ENCODE measurements at places on chromosomes 3 and 15.

- DNase-seq = no peak
Observed at GRCh38 chr15:90599116-90599515, 69.4 kb downstream of the CRTC3 start.

DNA sequence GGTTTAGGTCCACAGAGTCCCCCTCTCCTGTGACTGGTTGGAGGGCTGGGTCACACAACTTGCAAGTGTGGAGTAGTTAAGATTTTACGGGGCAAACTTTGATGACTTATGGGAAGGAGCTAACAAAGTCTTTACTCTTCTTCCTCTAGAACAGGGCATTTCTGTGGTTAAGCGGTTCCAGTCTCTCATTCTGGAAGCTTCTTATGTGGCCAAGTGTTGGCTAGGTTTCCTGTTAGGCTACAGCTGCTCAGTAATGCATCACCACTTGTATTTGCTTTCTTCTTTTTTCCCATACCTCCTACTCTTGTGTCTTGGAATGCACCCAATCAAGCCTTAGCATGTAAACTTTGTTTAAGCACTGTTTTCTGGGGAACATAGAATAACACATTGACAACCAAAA lies 100.6 kb upstream of the PLAAT1 start:
- DNase-seq = no peak

DNA sequence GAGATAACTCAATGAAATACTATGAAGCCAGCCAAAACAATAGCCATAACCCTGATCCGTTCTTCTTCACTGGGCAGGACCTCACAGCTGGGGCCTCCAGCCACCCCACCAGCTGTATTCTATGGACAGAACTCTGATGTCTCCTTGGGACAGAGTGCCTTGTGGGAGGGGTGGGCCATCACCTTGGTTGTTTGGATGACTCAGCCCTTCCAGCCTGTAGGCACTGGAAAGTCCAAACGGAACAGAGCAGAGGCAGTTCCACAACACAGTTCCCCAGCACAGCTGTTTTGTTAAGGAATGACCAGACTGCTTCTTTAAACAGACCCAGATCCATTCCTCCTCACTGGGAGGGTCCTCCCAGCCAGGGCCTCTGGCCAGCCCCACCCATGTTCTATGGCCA lies 31.9 kb upstream of the ZBED2 start:
- DNase-seq = no peak

GRCh38 chr3:53700441-53700840 lies 145.8 kb downstream of the CHDH start:
- DNase-seq = no peak

GRCh38 chr3:65713016-65713415 lies 325.7 kb downstream of the MAGI1 start:
- peak; percentile 62 for DNase-seq

DNA sequence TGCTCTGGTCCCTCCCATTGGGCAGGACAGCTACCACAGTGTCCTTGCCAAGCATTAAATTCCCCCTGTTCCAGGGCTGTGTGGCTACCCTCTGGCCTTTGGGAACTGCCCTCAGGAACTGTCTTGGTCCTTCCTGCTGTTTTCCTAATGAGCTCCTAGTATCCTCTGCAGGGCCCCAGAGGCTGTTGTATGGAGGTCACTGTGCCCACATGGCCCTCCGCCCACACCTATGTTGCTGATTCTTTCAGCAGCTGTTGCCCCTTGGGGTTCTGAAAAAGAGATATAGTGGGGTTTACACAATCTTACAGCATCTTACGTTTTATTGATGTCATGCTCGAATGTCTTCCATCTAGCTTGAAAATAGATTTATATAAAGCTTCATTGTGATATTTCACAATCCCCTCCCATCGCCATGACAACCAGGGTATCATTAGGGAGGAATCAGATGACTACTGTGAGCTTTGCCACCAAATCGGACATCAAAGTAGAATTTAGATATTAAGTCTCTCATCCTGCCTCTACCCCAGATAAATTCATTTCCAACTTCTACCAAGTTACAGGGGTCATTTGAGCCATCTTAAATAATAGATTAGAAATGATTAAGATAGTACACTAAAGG lies 97.1 kb upstream of the NR2E3 start:
- DNase-seq = peak; percentile 32

DNA sequence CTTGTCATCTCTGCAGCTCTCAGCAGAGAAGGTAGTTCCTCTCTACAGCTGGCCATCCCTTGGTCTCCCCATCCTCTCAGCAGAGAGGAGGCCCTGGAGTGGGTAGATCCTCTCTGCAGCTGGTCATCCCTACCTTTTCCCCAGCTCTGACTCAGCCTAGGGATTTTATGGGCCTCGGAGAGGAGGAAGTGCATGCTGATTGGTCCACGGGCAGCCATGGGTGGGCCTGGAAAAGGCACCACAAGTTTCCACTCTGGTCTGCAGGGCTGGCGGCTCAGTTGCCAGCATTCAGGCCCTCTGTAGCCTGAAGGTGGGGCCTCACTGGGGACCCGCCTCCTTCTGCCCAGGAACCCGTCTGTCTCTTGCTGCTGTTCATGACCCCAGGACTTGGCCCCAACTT lies 36.9 kb downstream of the NR1D2 start:
- DNase-seq = no peak

- DNase-seq = peak; percentile 66
Observed at GRCh38 chr3:184129012-184129411, 6.1 kb upstream of the EIF2B5 start.

DNA sequence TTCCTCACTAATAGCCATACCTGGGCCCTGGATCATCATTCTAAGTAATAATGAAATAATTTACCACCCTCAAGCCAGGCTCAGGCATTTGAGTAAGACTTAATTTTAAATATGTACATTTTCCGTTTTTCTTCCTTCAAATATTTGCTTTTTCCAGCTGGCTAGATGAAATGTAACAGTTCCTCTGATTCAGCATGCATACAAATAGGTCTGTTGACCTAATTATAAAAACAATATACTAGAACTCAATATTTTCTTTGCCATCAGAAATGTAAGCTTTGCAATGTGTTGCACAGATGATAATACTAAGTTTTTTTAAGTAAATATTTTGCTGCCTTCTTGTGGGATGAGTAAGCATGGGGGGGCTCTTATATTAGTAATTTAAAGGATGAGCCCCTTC lies 91.6 kb downstream of the FEZF2 start:
- peak; percentile 31 for DNase-seq

GRCh38 chr3:3821777-3822176 lies 22.5 kb downstream of the LRRN1 start:
- DNase-seq = no peak

DNA sequence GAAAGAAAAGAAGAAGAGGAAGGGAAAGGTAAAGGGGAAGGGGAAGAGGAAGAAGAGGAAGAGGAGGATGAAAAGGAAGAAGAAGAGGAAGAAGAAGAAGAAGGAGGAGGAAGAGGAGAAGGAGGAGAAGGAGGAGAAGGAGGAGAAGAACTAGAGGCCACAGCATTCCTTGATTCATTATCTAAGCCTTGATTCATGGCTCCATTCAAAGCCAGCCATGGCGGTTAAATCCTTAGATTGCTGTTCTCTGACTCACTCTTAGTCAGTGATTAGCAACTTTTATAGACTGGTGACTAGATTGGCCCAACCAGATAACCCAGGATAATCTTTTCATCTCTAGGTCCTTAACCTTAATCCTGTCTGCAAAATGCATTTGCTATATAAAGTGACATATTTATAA lies 47.6 kb downstream of the OSTN start:
- DNase-seq = peak; percentile 16

DNA sequence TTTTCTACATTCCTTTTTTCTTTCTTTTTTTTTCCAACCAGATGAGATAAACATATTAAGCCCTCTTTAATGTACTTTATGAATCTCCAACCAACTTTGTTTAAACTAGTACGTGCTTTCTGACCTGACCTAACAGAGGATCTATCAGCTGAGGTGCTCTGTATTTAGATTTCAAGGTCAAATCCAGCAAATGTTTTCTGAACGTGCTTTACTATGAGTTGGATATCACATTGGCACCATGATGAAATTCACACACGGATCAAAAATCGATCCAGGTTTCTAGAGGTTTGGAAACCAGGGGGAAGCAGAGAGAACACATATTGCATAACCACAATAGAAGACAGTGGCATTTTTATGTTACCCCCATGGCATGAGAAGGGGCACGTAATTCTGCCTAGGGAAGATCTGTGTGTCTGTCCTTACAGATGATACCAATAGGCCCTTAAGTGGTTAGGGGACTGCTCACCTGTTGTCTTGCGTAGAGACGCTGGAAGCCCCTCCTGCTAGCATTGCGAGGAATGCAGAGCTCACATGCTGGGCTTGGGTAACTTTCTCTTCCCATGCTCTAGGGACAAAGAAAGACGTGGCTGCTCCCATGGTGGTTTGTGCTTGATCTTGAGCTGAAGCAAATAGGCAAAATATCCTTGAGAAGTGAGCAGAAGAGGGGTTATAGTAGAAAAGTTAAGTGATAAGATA lies 59.3 kb upstream of the ABHD10 start:
- no peak for DNase-seq

- no peak for DNase-seq
Observed at GRCh38 chr3:51896607-51897305, 6.4 kb downstream of the IQCF1 start.

DNA sequence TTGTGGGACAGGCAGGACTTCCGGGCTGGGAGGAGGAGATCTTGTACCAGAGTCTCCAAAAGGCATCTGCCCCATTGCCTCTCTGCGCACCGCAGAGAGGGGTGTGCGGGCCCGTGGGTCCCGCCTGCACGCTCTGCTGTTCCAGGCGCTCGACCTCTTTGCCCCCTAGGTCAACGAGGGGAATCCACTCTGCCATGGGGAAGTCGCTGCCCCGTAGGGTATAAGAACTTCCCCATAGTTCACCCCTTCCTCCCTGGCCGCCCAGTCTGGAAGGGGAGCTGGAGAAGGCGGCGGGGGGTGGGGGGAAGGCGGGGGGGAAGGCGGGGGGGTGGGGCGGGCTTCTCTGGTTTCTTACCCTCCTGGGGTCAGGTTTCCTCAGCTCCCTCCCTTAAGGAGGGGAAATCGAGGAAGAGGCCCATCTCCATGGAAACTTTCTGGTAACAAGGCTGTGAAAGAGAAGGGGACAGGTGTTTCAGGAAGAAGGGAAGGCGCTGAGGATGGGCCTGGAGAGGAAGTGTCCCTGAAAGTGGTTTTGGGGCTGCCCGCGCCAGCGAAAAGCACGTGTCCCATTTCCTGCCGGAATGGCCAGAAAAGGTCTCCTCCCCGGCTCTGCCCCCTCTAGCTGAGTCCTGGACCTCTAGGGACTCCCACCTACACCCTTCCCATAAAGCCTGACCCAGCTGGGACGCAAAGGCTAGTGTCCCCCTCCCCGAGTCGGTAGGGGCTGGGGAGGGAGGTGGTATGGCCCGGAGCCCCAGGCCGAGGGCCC lies 27.5 kb downstream of the NR1I2 start:
- DNase-seq = no peak

- no peak for DNase-seq
Observed at GRCh38 chr3:197913641-197914380, 36.2 kb upstream of the RPL35A start.

DNA sequence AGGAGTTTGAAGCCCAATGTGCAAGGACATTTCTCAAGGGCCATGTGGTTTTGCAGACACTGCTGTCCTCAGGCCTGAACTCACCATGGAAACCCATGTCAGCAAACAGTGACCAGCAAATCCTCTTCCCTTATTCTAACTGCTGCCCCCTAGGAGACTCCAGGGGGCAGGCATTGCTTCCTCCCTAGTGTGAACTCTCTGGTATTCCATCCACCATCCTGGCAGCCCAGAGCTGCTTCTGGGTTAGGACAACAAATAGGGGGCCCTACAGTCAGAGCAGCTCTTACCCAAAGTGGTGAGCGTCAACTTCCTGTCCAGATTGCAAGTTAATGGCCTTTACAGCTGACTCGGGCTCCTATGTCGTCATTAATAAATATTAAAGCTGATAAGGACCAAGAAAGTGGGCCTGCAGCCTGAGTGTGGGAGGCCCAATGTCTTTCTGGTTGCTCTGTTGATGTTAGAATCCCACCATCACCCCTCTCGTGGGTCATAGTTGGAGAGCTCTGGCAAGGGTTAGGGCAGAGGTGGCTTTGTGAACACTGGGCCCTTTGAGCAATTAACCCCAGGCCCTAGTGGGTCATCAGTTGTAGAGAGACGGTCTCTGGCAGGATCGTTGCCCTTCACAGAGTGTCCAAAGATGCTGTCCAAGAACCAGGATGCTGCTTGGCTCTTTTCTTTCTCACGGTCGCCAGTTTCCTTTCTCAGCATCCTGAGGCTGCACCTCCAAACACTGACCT lies 41.5 kb downstream of the TGM4 start:
- peak; percentile 36 for DNase-seq

- DNase-seq = peak; percentile 11
Observed at GRCh38 chr3:62467966-62468722, 94.8 kb upstream of the FEZF2 start.

DNA sequence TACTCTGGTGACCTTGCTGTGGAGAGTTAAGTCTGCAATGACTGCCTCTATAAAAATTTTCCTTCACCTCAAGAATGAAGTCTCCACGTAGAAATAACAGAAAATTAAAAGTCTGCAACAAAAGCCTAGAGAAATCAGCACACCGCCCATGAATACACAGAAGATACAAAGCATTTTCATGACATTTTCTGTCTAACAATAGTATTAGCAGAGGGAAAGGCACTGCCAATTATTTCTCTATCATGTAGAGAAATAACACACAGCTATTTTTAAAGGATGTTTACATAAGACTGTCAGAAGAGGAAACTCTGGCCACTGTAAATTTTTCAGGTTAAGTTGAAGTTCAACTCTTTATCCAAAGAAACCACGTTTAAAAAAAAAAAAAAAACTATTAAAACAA lies 80.8 kb downstream of the GSK3B start:
- peak; percentile 6 for DNase-seq

GRCh38 chr15:40091861-40092255 lies 16.8 kb downstream of the BMF start:
- DNase-seq = peak; percentile 72

GRCh38 chr3:79199966-79200365 lies 567.8 kb downstream of the ROBO1 start:
- no peak for DNase-seq

DNA sequence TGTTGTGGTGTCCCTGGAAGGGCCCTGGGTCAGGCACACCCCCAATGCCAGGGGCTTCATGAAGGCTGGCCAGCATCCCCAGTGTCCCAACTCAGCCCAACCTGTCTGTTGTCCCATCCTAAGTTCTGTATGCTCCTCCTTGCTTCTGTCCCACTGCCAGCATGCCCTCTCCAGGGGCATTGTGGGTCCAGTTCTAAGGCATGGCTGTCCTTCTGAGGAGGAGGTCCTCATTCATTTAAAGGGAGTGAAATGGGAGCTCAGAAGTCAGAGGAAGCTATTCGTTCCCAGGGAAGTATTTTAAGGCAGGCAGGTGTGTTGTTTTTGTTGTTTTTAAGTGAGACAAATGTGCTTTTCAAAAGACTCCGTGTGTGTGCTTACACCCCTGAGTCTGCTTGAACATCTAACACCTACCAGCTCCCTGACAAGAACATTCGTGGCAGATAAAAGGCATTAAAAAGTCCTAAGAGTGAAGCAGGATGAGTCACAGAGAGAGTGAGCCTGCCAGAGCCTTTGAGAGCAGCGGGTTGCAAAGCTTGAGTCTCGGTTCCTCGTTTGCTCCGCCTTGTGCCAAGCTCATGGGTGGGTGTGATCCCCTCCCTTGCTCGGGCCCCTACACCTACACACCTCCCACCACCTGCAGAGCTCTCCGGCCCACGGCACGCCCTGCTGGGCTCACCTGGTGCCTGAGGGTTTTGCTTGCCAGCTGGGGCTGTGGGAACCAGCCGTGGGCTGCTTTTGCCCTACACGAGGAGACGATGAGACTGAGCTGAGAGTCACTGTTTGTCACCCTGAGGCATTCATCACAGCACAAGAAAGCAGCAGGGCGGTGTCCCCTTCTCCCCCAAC lies 183.4 kb upstream of the TOPAZ1 start:
- DNase-seq = peak; percentile 31

Data from cardiac fibroblast (primary cell).